HT-29 (cell line): ENCODE measurements at places on chromosomes 11 and 22.

DNA sequence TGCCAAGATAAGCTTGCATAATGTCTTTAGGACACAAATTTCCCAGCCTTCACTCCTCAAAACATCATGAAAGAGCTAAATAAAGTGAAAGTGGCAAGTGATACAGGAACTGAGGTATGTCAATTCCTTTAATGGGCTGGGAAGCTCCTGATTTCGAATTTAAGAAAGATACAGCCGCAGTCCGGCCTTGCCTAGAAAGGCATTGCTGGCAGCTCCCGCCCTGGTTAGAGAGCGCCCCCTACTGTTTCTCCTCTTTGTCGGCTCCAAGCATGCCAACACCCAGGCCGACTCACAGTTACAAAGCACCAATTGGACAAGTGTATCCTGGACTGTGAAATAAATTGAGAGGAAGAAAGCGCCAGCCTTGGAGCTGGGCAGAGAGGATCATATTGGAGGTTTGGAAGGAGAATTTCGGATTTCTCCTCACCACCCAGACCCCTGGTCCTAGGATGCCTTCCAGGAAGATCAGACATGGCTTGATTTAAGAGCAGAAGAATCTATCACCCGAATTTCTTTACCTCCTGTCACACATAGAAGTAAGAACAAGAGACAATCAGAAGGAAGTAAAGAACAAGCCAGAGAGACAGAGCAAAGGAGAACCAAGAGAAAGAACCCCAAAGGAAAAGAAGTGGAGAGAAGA, 84.0 kb downstream of the FAM76B start:
- peak; percentile 88 for DNase-seq

GRCh38 chr22:45206233-45206632, 34.5 kb downstream of the KIAA0930 start:
- DNase-seq, result no peak

DNA sequence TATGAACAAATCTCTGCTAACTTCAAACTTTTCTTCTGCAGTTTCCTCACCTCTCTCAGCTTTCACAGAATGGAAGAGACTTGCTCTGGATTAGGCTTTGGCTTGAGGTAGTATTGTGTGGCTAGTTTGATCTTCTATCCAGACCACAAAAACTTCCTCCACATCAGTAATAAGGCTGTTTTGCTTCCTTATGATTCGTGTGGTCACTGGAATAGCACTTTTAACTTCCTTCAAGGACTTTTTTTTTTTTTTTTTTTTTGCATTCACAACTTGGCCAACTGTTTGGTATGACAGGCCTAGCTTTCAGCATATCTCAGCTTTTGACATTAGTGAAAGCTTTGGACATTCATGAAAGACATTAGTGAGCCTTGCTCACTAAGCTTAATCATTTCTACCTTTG, 47.5 kb upstream of the LRRC55 start:
- DNase-seq, result no peak

DNA sequence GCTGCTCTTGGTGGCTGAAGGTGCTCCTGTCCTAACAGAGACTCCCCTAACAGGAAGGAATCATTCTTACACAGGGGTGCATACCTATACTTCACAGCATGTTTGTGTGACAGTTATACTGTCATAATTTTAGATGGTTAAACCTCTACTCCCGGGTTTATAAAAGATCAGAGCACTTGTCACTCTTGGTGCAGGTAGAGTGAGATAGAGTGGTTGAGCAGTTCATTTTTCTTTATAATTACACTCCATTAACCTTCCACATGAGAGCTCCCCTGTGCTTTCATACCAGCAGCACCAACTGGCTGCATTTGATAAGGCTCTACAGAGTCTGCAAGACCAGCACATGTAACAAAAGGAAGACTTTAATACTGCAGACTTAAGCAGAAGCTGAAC, 72.9 kb downstream of the LARGE2 start:
- no peak for DNase-seq

- DNase-seq, result no peak
Observed at GRCh38 chr11:14617241-14618027, 26.2 kb upstream of the PDE3B start.

DNA sequence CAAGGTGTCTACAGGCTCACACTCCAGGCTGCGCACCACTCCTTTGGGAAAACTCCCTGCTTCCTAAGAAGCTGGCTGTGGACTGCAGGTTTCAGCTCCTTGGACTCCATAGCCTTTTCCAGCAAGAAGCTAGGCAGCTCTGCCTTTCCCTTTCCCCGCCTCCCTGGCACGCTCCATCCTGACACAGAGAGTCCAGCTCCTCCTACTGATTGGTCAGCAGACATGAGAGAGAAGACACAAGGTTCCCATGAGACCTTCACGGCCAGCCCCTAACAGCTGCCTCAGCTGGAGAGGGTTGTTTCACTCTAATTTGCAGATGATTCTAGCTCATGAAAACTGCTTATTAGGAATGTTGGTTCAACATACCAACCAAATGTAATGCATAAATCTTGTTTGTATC, 27.6 kb downstream of the TENM4 start:
- DNase-seq, result peak; percentile 12

GRCh38 chr11:102762361-102762767, 18.1 kb downstream of the MMP10 start:
- no peak for DNase-seq

GRCh38 chr11:11777897-11778296, 63.9 kb upstream of the USP47 start:
- no peak for DNase-seq

GRCh38 chr11:68373189-68373814, 60.9 kb downstream of the LRP5 start:
- no peak for DNase-seq

GRCh38 chr11:125728969-125729368, 17.1 kb upstream of the PATE1 start:
- no peak for DNase-seq

GRCh38 chr22:39526736-39527171, 5.8 kb downstream of the RPS19BP1 start:
- no peak for DNase-seq

DNA sequence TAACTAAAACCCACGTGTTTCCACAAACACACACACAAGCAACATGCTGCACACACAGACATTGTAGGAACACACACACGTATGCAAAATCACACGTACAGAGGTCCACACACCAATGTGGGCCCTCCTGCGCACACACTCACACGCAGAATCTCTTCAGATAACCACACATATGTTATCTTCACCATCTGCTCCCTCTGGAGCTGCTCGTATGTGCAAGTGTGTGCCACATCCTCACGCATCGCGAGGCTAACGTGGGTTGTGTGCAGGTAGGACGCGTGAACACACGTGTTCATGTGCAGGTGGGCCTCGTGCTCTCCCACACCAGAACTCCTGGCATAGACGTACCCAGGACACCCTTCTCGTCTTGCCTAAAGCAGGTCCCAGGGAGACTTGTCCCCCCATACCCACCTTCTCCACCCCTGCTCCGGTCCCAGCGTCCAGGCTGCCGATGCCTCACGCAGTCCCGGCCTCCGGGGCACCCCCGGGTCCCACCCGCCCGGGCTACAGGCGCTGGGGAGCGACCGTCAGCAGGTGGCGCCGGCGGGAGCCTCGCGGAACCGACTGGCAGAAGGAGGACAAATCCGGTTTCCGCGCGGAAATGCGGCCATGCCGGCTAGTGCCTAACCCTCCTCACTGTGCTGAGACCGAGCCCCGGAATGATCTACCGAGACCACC, 10.3 kb upstream of the IGSF9B start:
- no peak for DNase-seq

- no peak for DNase-seq
Observed at GRCh38 chr11:122097419-122098001, 18.5 kb downstream of the BLID start.

DNA sequence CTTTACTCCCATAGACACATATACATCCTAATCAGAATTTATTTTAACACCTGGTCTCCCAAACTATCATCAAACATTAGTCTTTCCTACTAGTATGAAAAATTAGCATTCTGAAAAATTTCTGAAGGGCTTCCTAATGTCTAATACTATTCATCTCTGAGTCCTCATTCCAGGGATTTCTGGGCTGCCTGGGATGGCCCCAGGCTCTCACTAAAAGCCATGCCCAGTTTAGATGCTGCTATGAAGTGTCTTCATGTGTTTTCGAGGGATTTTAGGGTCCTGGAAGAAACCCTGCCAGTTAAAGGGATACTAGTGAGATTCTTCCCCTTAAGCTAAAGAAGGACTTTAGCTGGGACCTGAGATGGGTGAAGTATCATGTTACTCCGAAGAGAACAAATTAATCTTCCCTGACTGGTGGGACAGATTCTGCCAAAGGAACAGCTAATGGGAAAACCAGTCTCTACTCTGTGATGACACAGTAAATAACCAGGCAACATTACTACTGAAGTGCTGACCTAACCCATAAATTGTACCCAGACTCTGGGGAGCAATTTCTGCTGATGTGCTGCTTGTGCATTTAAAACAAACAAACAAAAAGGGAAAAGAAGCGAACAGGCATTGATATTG, 342.6 kb downstream of the SOX6 start:
- DNase-seq, result no peak

GRCh38 chr11:74171997-74172396, 908 bp downstream of the PPME1 start:
- peak; percentile 56 for DNase-seq

- no peak for DNase-seq
Observed at GRCh38 chr11:69580529-69580928, 60.4 kb upstream of the CCND1 start.

GRCh38 chr11:28887681-28888080, 779.5 kb downstream of the METTL15 start:
- no peak for DNase-seq

GRCh38 chr22:45603619-45604018, 68.0 kb upstream of the ATXN10 start:
- no peak for DNase-seq

DNA sequence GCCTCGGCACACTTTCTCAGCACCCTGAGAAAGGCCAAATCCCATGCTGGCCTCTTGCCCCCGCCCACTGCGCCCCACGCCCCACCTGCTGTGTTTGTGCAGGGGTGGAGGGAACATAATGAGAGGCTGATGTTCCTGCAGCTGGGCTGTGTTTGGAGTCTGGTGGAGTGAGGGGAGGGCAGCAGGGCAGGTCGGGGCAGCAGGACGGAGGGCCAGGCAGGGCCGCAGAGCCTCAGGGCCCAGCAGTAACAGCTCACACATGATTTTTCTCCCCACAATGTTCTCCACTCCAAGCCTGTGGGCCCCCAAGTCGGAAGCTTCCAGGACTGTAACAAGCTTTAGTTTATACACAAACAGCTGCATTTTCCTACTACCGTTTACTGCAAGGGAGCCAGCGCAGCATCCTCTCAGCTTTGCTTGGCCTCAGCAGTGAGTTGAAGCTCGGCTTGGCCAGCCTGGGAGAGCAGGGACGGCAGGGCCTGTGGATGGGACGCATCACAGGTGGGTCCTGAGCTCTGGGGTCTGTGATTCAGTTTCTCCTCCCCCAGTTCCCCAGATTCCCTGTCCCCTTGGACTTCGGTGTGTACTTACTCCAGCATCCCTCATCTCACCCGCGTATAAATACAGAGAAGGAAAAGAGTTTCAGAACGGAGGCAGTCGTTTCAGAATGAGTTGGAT, 51.0 kb downstream of the RPUSD4 start:
- no peak for DNase-seq

GRCh38 chr11:78349624-78350023, 68.0 kb downstream of the GAB2 start:
- DNase-seq, result no peak

DNA sequence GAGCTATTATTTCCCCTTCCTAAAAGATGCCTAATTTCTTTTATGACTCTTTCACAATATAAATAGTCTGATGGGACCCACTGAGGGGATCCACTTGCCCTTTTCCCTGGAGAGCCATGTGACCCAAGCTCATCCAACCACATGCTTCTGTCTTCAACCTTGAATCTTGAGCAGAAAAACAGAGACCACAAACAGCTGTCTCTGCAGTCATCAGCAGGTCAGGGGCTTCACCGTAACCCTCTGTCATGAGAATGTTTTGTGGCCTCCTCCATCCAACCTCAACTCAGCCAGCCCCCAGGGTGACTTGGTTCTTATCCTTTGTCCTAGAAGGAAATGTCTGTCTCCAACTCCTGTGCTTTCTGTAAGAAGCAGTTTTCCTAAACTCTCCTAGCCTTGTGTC, 129.6 kb upstream of the POU2AF2 start:
- DNase-seq, result no peak
